ENCODE measurements at places on chromosomes 13 and 19. TPM values are rescaled to one million over a fixed set of nuclear protein-coding genes. Genes with fewer than 3 reads are reported as not detected.

DNA sequence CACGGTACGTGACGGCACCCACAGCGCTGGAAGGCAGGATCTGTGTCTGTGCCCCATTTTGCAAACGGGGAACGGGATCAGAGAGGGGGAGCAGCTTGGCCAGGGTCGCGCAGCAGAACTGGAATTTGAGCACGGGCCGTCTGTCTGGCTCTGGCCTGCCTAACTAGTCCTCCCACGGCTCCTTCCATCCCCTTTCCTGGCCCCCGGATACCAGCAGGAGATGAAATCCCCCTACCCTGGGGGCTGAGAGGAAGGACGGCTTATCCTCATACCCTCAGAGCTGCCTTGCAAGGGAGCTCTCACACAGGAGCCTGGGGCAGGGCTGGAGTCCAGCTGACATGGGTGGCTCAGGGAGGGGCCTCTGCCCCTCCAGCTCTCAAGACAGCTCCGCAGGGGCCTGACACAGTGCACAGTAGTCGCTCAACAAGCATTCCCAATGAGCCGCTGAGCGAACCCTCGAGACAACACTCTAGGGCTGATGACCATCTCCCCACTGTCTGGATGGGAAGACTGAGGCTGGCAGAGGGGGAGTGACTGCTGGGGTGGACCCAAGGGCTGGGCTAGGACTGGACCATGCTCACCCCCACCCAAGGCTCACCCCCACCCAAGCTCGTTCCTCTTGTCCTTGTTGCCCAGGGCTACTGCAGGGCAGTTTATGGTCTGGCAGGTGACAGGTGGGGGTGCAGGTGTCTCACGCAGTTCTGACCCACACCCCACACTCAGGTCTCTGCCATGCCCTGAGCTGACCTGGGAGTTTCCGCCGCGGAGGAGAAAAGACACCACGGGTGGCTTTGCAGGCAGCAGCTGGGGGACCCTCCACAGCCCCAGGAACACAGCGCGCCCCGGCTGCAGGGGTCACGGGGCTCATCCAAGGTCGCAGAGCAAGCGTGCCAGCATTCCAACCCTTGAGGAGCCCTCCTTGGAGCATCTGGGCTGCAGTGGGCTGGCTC, 4.0 kb downstream of the ZBTB7A start:
- H3K36me3 ChIP-seq = no peaks in the 10 kb centered on the region
- no peaks in the 10 kb centered on the region for H3K27me3 ChIP-seq
- H3K4me1 ChIP-seq = peaks cover 34% of the 10 kb centered on the region
- H3K27ac ChIP-seq = peak overlapping the region; percentile 41

- DNase-seq = no peak
- H3K27me3 ChIP-seq = peaks cover 4% of the 10 kb centered on the region
- no peak overlapping the region for H3K4me3 ChIP-seq
- no peaks in the 10 kb centered on the region for H3K36me3 ChIP-seq
Measured at GRCh38 chr13:103140001-103140671, 73.9 kb upstream of the SLC10A2 start.

DNA sequence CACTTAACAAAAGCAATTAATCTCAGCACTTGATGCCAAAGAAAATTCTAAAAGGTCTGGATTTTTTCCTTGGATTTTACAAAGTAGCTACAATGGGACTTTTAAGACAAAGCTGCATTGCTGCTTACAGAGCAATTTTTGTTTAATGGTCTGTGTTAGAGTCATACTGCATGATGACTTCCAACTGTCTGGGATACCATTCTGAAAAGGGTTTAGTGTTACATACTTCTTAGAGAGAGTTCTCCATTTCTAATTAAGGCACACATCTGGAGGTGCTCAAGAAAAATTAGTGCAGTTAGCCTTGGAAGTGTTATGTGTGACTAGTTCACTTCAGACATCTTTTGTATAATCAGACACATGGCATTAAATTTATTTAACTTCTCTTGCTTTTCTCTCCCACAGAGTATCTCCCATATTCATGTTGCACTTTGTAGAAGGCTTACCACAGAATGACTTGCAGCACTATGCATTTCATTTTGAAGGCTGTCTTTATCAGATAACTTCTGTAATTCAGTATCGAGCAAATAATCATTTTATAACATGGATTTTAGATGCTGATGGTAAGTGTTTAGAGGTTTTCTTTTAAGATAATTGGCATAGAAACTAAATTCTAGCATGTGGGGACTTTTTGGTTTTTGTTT, 35.1 kb downstream of the USPL1 start:
- no peak for DNase-seq
- H3K27ac ChIP-seq = no peak overlapping the region
- H3K4me1 ChIP-seq = peaks cover 5% of the 10 kb centered on the region
- H3K27me3 ChIP-seq = no peaks in the 10 kb centered on the region
- no peak overlapping the region for H3K4me3 ChIP-seq
- peaks cover 38% of the 10 kb centered on the region for H3K36me3 ChIP-seq

DNA sequence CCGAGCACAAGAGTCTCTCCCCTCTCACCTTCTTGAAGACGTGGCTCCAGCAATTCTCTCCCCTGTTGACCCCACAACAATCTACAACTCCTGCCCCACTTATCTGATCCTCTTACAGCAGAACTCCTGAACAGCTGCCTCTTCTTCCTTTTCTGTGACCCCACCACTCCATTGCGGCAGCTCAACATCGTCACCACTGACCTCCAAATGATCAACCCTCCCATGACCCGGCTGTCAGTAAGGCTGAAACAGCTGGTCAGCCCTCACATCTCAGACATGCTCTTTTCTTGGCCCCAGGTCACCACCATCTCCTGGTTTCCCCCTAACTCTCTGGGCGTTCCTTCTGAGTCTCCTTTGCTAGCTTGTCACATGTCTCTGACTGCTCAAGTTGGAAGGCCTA, 1.8 kb downstream of the EXOSC5 start:
- peak overlapping the region; percentile 14 for H3K4me3 ChIP-seq
- no peak for DNase-seq
- peaks cover 3% of the 10 kb centered on the region for H3K36me3 ChIP-seq
- peaks cover 35% of the 10 kb centered on the region for H3K4me1 ChIP-seq
- H3K27ac ChIP-seq = no peak overlapping the region
- no peaks in the 10 kb centered on the region for H3K27me3 ChIP-seq

DNA sequence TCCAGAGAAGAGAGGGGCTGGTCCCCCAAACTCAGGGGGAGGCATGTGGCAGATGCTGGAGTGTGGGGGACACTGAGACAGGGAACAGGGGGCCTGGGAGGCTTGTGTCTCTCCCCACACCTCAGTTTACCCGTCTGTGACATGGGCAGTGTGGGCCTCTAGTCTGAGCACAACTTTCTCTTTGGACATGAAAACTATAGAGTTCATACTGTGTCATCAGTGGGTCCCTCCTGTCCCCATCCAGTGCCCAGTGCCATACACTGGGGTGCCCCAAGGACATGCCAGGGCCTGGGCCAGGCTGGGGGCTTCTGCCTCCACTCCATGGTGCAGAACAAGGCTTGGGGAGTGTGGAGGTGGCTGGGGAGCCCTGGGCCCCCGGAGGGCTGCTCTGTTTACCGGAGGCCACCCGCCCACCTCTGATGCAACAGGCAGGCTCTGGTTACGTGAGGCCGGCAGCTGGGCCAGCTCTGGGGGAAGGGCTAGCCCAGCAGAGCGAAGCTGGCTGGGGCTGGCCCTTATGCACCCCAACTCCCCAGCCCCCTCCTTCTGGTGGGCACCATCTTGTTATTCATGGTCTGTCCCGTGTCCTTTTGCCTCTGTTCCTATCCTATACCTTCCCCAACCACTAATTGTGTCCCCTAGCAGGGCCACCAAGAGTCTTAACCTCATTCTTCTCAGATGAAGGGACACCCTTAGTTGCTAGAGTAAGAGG, 1.9 kb upstream of the MEF2B start:
- H3K36me3 ChIP-seq = no peaks in the 10 kb centered on the region
- no peak for DNase-seq
- no peak overlapping the region for H3K4me3 ChIP-seq
- peaks cover 25% of the 10 kb centered on the region for H3K4me1 ChIP-seq

DNA sequence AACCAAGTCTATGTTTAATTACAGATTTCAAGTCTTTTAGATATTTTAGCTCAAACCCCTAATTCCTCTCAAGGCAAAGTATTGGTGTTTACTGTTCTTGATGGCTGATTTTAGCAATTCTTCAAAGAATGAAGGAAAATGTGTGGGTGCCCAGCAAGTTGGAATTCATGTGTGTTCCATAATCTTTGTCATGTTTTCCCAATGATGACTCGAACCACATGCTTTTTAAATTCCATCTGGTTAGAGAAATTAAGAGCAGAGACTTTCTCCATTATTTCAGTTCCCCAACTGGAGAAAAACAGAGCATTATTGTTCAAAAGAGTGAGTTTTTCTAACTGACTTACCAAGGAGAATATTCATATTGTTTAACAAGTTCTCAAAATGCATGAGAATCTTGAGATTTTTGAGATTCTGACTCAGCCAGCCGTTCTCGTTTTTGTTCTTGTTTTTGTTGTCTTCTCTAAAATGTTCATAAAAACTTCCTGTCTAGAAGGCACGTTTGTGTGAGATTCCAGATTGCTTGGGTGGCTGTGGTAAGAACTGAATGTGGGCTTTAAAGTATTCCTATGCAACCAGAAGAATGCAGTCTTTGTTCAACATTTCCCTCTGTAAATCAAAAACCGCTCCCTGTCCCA, 404.7 kb downstream of the IRS2 start:
- no peak overlapping the region for H3K4me3 ChIP-seq
- no peaks in the 10 kb centered on the region for H3K36me3 ChIP-seq
- no peak for DNase-seq
- H3K27ac ChIP-seq = peak overlapping the region; percentile 85

- DNase-seq = no peak
- peaks cover 14% of the 10 kb centered on the region for H3K27me3 ChIP-seq
- H3K4me1 ChIP-seq = no peaks in the 10 kb centered on the region
- H3K27ac ChIP-seq = no peak overlapping the region
- no peaks in the 10 kb centered on the region for H3K36me3 ChIP-seq
Measured at GRCh38 chr13:111644750-111645149, 324.3 kb downstream of the TEX29 start.

GRCh38 chr19:28289295-28290063, 923.5 kb downstream of the UQCRFS1 start:
- no peak overlapping the region for H3K4me3 ChIP-seq
- H3K27me3 ChIP-seq = peaks cover 5% of the 10 kb centered on the region
- no peak overlapping the region for H3K27ac ChIP-seq
- H3K4me1 ChIP-seq = peaks cover 27% of the 10 kb centered on the region
- no peaks in the 10 kb centered on the region for H3K36me3 ChIP-seq
- no peak for DNase-seq

DNA sequence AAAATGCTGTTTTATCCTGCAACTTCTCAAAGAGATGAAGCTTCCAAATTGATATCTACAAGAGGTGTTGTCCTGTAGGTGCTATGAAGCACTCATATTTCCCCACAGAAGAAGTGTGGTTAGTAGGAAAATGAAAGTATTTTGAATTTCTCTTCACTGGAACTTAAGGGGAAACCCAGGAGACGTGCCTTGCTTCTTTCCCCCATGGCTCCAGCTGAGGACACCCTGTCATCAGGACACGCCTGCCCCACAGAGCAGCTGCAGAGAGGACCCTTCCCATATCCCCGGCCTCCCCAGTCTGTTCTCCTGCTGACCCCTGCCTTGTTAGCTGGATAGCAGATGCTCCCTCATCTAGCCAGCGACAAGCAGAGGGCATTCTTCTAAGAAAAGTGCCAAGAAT, 371.3 kb downstream of the COG6 start:
- no peak for DNase-seq
- H3K4me1 ChIP-seq = peaks cover 20% of the 10 kb centered on the region
- H3K27ac ChIP-seq = no peak overlapping the region
- H3K4me3 ChIP-seq = no peak overlapping the region
- H3K27me3 ChIP-seq = no peaks in the 10 kb centered on the region

- H3K4me3 ChIP-seq = no peak overlapping the region
- H3K4me1 ChIP-seq = peaks cover 21% of the 10 kb centered on the region
- no peak for DNase-seq
Measured at GRCh38 chr19:40224342-40225150, 1.9 kb downstream of the CCNP start.

DNA sequence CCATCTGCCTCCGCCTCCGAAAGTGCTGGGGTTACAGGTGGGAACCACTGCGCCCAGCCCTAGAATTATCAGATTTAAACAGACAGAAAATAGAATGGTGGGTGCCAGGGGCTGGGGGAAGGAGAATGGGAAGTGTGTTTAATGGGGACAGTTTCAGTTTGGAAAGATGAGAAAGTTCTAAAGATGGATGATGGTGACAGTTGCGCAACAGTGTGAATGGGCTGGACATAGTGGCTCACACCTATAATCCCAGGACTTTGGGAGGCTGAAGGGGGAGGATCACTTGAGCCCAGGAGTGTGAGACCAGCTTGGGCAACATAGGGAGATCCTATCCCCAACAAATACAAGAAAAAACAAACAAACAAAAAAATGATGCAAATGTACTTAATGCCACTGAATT, 15.9 kb downstream of the KANK2 start:
- DNase-seq = no peak
- H3K27ac ChIP-seq = no peak overlapping the region
- no peaks in the 10 kb centered on the region for H3K27me3 ChIP-seq
- peaks cover 45% of the 10 kb centered on the region for H3K36me3 ChIP-seq
- H3K4me1 ChIP-seq = peaks cover 46% of the 10 kb centered on the region
- no peak overlapping the region for H3K4me3 ChIP-seq

DNA sequence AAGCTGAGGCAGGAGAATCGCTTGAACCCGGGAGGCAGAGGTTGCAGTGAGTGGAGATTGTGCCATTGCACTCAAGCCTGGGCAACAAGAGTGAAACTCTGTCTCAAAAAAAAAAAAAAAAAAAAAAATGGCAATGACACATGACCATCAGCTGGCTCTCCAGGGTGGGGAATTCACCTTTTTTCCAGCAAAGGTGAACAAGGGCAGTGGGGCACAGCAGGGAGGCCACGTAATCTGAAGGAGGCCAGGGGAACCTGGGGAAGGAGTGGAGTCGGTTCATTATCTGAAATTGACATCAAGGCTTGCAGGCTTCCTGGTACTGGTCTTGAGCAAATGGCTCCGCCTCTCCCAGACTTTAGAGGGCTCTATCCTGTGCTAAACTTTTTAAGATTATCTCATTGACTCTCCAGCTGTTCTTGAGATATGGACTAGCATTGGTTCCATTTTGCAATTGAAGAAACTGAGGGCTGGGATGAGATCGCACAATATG, 28.1 kb downstream of the KEAP1 start:
- no peaks in the 10 kb centered on the region for H3K36me3 ChIP-seq
- no peak overlapping the region for H3K27ac ChIP-seq
- DNase-seq = no peak
- H3K4me3 ChIP-seq = no peak overlapping the region

DNA sequence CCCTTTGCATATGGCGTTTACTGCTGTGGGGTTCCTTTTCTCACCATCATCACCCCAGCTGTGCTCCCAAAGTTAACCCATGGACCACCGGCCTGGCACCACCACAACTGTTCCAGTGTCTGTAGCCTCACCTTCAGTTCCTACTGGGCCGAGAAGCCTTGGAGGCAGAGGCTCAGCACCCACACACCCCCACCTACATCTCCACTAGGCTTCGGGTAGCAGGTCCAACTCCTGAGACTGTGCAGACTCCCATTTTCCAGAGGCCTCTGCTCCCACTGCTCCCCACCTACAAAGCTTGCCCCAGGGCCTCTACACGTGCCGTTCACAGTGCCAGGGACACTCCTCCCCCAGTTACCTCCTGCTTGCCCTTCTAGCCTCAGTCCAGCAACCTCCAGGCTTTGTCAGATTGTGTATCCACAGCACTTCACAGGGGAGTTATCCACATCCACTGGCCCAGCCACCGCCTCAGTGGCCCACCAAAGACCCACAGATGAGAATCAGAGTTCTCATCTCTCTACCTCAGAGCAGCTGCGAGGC, 14.1 kb downstream of the SLC27A5 start:
- peaks cover 15% of the 10 kb centered on the region for H3K4me1 ChIP-seq
- no peak overlapping the region for H3K4me3 ChIP-seq
- H3K36me3 ChIP-seq = no peaks in the 10 kb centered on the region
- DNase-seq = no peak
- H3K27ac ChIP-seq = no peak overlapping the region
- H3K27me3 ChIP-seq = no peaks in the 10 kb centered on the region

ZNF841 gene
- total RNA-seq = 24.3 TPM

MAMSTR gene
- 1.6 TPM for total RNA-seq

ZNF181 gene
- 8.8 TPM for total RNA-seq

ADAMTSL5 gene
- 20.3 TPM for total RNA-seq

KCNC3 gene
- 9.3 TPM for total RNA-seq

CFAP97D2 gene
- total RNA-seq = not detected

All from chondrocyte (in vitro differentiated cells).